Fibroblast of skin of right quadriceps (primary cell): ENCODE measurements at places on chromosomes 3 and 15.
A peak's percentile ranks its signal among the peaks of the same experiment; 100 is the strongest.

- DNase-seq: no peak
These were observed 4.5 kb downstream of the RAB7A start for GRCh38 chr3:128730471-128730870.

- peak; percentile 44 for DNase-seq
These were observed 281.3 kb upstream of the LMCD1 start for GRCh38 chr3:8220291-8220690.

DNA sequence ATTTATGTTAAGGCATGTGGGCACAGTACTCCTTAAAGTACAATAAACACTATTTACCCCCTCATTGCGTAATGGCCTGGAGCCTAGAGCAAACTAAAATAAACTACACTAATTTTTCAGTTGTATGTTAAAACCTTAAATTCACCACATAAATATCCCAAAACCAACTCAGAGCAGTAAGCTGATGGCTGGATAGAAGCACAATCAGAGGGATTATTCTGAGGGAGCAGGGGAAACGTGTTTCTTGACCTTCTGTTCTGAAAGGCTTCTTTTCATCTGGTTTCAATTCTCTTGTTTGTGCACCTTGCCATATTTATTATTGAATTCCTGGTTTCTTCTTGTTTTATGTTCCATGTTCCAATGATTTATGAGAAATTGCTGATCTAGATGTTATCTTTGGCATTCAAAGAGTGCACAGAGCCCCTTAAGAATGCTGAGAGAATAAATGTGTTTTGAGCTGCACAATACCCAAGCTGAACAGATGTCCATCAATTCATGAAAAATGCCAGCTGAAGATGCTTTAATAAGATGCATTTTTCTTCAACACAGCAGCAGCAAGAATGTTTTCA, 29.6 kb downstream of the RPL22L1 start:
- DNase-seq: peak; percentile 51

DNA sequence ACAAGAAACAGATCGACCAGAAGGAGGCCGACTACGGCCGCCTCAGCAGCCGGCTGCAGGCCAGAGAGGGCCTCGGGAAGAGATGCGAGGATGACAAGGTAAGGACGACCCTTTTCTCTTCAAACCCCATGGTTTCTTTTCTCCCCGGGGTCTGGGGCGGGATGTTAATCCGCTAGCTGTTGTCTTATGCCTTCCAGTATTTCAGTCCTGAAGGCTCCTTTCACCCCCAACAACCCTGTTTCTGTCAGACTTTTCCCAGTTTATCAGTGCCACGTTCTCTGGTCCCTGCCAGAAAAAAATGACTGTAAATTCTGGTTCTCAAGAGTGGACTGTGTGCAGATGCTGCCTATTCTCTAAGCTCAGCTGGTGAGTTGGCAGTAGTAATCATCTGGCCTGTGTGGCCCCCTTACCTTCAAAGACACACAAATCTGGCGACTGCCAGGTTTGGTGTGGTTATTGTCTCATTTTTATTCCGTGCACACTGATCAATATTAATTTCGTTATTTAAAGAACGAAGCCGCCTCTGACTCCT, 806 bp downstream of the GOLM2 start:
- DNase-seq: no peak

GRCh38 chr15:63025460-63025859, 17.1 kb upstream of the TPM1 start:
- no peak for DNase-seq

DNA sequence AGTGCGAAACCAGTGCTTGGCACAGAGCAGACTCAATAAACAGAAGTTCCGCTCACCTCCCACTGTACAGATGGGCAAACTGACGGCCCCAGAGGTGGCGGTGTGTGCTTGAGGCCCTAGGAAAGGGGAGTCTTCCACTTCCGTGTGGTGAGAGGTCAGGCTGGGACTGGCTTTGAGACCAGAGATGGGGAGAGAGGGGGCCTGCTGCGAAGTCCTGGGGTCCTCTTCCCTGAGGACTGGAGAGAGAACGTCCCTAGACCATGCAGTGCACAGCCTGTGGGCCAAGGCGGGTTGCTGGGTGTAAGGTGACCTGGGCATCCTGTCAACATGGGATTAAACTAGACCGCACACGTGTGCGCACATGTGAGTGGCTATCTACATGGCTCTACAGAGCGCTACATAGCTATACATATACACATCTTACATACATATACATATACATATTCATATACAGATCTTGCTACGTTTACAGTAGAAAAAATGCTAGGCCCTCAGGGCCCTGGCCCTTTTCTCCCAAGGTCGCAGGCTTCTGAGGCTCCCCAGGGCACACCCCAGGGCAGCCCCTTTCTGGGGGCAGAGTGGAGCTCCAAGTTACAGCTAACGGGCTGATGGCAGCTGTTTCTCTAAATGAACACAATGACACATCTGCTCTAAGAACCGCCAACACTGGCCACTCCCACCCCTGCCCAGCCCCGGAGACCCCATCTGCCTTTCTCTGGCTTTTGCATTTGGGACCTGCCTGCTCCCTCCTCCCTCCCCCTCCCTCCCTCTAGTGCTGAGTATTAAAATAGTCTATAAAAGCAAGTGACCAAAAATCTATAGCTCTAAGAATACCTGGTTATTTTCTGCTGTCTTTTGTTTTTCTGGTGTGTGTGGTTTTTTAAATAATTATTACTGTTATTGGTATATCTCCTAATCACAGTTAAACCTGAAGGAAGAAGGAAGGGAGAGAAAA, 47.0 kb downstream of the HCN4 start:
- DNase-seq: no peak

GRCh38 chr3:62225051-62225450, 148.3 kb downstream of the FEZF2 start:
- DNase-seq: peak; percentile 15

GRCh38 chr3:188309437-188310269, 155.7 kb downstream of the LPP start:
- DNase-seq: no peak

DNA sequence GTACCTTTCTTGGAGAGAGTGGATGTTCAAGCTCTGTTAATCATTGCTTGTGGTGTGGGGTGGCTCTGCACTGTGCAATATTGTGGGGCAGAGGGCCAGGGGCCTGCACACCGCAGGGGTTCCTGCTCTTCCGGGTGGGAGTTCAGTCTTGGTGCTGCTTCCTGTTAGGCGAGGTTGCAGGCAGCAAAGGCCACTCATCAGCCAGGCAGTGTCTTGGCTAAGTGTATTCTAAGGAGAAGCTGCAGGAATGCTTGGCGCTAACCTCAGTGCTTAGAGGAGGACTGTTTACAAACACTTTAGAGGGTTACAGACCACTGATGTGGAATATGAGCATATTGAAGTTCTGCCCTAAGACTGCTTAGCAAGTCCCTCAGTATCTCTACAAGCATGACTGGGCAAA, 81.7 kb downstream of the CEP63 start:
- no peak for DNase-seq

DNA sequence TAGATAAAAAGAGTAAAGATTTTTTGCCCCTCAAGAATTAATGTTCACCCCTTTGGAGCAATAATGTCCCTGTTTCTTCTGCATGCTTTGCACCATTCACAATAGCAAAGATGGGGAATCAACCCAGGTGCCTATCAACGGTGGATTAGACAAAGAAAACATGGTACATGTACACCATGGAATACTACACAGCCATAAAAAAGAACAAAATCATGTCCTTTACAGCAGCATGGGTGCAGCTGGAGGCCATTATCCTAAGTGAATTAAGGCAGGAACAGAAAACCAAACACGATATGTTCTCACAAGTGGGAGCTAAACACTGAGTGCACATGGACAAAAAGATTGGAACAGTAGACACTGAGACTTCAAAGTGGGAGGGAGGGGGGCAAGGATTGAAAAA, 35.2 kb downstream of the AAGAB start:
- DNase-seq: no peak

DNA sequence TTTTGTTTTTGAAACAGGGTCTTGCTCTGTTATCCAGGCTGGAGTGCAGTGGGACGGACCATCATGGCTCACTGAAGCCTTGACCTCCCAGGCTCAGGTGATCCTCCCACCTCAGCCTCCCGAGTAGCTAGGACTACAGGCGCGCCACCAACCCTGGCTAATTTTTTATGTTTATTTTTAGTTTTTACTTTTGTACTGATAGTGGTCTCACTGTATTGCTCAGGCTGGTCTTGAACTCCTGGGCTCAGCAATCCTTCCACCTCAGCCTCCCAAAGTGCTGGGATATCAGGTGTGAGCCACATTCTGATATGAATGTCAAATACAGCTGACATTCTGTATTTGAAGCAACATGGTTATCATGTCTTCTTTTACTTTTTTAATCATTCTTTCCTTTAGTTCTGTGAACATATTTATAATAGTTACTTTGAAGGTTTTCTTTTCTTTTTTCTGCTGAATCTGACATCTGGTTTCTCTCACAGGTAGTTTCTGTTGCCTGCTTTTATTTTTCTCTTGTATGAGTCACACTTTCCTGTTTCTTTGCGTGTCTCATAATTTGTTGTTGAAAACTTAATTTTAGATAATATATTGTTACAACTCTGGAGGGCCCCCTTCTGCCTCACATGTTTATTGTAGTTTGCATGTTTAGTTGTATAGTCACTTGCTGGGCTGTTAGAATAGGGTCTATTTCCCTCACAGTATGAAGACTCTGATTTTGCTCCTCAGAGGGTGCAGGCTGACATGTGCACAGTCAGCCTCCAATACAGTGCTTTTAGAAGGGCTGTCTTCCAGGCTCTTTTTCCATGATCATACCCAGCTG, 8.4 kb upstream of the CNTN4 start:
- peak; percentile 38 for DNase-seq

DNA sequence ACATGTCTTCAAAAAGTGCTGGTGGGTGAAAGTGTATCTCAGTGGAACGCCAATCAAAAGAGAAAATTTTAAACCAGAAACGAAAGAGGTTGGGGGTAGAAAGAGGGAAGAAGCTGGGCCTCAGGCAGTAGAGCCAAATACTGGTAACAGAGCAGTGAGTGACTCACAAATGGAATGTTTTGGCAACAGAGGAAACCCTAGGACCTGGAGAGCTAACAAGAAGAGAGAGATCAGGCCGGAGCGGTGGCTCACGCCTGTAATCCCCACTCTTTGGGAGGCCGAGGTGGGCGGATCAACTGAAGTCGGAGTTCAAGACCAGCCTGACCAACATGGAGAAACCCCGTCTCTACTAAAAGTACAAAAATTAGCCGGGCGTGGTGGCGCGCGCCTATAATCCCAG, 450.8 kb upstream of the NAALADL2 start:
- peak; percentile 39 for DNase-seq

GRCh38 chr3:129605203-129605921, 1.1 kb downstream of the PLXND1 start:
- peak; percentile 38 for DNase-seq

- no peak for DNase-seq
These were observed 108.3 kb downstream of the OCA2 start for GRCh38 chr15:27990521-27991515.

DNA sequence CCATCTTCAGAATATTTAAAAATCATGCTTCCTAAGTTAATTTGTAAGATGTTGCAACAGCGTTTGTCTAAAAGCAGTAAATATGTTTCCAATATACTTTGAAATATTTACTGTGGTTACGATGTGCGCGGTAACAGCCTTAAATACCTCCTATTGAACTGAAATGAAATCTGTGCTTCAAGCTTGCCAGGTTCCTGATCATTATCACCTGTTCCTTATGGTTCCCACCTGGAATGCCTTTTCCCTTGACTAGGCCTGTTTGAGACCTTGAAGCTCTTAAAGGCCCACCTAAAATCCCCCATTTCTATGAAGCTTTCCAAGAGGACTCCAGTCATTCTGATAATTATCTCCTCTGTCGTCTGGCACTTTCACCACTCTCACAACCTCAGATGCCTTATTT, 146.7 kb downstream of the NAALADL2 start:
- DNase-seq: peak; percentile 68

GRCh38 chr3:14482271-14482721, 57.8 kb downstream of the GRIP2 start:
- DNase-seq: no peak

DNA sequence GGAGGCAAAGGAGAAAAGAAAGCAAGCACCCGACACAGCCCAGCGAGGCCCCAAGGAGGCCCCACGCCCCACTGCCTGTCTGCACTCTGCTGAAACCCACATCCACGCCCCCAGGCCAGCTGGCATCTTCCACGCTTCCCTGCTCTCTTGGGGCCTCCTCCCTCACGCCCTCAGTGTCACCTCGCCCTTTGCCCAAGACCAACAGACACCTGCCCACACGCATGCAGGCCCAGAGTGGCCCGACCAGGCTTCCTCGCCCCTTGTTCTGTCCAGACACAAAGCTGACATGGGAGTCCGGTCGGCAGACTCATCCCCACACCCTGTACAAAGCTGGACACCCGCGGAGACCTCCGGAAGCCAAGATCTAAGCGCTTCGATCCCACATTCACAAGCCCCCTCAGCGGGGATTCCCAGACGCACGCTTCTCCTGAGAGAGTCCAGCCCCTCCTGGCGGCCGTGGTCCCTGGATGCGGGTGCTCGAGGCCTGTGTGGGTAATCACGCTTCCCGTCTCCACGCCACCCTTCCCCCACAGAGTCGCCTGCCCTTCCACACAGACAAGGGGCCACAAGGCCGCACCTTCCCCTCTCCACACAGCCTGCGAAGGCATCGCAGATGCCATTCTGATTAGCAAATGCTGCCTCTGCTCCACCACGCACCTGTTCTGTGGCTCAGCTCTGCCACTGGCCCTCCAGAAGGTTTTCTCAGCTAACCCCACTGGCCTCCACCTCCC, 176.6 kb downstream of the XXYLT1 start:
- no peak for DNase-seq

GRCh38 chr3:134543113-134543512, 57.3 kb downstream of the CEP63 start:
- no peak for DNase-seq

GRCh38 chr3:196772102-196772501, 32.4 kb downstream of the PAK2 start:
- DNase-seq: no peak

DNA sequence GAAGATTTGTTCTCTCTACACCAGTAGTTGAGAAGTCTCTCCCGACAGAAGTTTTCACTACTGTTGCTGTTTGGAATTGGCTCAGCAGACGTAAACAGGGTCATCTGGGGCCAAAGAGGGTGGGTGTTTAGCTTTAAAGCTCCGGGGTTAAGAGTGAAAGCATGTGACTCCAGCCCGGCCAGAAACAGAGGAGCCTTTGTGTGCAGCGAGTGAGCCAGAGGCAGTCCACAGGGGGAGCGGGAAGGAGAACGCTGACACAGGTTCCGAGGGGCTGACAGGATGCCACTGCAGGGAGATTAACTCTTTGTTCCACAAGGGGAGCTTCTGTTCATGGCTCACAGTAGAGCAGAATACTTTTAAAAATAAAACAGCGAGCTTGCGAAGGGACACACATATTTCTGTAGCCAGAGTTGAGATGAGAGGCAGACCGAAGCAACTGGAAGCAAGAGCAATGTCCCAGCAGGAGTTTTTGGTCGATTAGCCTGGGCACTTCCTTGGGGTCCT, 26.9 kb downstream of the BMF start:
- DNase-seq: peak; percentile 66

- DNase-seq: no peak
These were observed 9.4 kb downstream of the SLC6A20 start for GRCh38 chr3:45786801-45787495.

GRCh38 chr3:138180375-138181029, 5.8 kb upstream of the DBR1 start:
- peak; percentile 14 for DNase-seq

- DNase-seq: peak; percentile 21
These were observed 6.3 kb downstream of the MTMR10 start for GRCh38 chr15:30985081-30985531.
